ENCODE measurements at places on chromosomes 3 and 15. TPM values are rescaled to one million over a fixed set of nuclear protein-coding genes. Genes with fewer than 3 reads are reported as not detected.

DNA sequence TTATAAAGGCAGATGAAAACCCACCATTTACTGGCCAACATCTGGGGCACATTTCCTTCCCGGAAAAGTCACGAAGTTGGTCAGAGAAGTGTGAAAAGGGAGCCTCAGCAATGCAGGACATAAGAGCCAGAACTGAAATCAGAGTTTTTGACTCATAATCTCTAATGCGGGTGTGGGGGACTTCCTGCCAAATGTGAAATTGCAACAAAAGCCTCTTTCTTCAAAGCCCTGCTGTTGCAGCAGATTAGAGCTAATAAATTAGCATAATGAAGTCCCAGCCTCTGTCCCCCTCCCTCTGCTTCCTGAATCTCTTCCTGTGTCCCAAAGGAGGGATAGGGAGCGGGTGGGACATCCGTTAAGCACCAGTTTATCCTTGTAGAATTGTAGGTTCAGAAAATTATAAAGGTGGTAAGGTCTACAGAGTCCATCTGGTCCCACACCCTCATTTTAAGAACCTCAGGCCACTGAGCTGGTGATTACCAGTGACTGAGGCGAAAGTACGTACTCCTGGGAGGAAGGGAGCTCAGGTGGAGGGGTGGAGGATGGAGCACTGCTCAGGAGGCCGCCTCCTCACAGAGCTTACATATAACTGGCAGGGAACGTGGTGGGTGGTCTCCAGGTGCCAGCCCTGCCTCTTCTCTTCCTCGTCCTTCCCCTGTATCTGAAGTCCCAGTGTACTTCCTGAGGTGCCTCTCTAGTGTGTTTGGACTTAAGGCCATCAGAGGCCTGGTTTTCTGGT, 35.0 kb downstream of the ST6GAL1 start:
- no peaks in the 10 kb centered on the region for H3K27me3 ChIP-seq
- H3K4me3 ChIP-seq = no peak overlapping the region
- no peaks in the 10 kb centered on the region for H3K36me3 ChIP-seq
- H3K27ac ChIP-seq = no peak overlapping the region
- no peaks in the 10 kb centered on the region for H3K4me1 ChIP-seq

DNA sequence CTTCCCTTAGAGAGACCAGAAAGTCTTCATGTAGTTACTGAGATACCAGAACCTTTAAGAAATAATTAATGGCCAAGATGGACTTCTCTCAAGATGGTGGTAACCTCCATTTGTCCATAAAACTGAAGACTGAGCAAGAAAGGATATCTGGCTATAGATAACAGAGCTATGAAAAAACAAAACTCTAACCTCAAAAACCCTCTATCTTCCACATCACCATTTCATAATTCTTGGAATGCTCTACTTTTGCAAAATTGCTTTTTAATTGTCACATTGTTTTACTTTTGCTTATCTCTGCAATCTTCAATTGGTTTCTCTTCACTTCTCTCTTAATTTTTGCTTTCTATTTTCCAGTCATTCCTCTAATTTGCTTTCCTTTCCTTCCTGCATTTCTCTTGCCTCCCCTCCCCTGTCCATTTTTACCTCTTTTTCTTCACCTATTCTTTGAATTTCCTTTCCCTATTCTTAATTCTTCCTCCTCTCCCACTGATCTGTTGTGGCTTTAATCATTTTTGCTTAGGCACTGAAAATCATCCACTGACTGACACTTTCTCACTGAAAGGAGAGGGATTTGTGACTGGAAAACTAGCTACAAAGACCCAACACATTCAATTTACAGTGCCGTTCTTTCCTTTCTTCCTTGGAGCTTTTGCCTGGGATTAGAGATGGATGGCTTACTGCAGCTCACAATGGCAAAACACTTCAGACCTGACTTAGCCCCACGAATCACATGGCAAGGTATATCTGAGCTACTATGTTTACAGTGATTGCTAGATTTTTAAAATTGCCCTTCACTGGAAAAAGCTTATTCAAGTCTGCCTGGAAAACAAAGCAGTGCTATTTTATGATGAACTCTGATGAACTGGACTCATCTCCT, 242.8 kb downstream of the CHST2 start:
- H3K27ac ChIP-seq = no peak overlapping the region
- DNase-seq = no peak
- no peaks in the 10 kb centered on the region for H3K27me3 ChIP-seq

DNA sequence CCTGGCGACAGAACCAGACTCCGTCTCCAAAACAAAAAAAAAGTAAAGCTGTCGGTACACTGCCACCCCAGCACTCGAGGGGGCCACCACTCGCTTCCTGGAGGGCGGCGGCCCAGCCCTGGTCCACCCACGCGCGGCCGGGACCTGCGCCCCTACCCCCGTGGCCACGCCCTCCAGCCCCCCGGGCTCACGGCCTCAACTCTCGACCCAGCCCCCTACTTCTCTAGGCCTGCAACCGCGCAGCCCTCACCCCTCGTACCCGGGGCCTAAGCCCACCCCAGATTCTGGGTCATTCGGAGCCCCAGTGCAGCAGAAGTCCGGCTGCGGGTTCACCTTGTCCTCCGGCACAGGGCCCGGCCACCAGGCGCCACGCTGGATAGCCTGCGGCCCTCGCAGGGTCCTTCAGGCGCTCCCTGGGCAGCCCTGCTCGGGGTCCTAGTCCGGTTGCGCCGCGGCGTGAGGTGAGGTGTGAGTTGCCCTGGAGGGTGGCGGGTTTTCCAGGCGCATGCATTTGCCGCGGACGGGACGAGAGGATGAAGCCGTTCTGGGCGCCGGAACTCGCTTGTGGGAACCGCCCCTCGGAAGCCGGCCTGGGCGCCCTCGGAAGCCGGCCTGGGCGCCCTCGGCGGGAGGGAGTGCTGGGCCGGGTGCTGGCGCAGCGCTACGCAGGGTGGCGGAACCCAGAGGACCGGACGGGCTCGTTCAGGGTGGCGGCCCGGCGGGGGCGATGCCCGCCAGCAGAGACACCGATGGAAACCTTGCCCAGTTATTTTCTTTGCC, 32.3 kb downstream of the SPINK8 start:
- H3K4me1 ChIP-seq = no peaks in the 10 kb centered on the region
- H3K4me3 ChIP-seq = peak within 1 kb of the TSS; percentile 86
- no peaks in the 10 kb centered on the region for H3K27me3 ChIP-seq
- peak within 1 kb of the TSS; percentile 87 for H3K27ac ChIP-seq
- DNase-seq = peak; percentile 94
- peaks cover 10% of the 10 kb centered on the region for H3K36me3 ChIP-seq

GRCh38 chr15:78689626-78690025, 48.6 kb upstream of the CHRNB4 start:
- no peaks in the 10 kb centered on the region for H3K4me1 ChIP-seq
- DNase-seq = no peak
- H3K27ac ChIP-seq = no peak overlapping the region
- no peak overlapping the region for H3K4me3 ChIP-seq

PLD1 gene
- total RNA-seq = 13.3 TPM

All from right lobe of liver (tissue), 6 donors.